ENCODE measurements at places on chromosomes 12 and 14.

- DNase-seq, result no peak
These were observed 349 bp downstream of the CDC42BPB start for GRCh38 chr14:103057028-103057371.

DNA sequence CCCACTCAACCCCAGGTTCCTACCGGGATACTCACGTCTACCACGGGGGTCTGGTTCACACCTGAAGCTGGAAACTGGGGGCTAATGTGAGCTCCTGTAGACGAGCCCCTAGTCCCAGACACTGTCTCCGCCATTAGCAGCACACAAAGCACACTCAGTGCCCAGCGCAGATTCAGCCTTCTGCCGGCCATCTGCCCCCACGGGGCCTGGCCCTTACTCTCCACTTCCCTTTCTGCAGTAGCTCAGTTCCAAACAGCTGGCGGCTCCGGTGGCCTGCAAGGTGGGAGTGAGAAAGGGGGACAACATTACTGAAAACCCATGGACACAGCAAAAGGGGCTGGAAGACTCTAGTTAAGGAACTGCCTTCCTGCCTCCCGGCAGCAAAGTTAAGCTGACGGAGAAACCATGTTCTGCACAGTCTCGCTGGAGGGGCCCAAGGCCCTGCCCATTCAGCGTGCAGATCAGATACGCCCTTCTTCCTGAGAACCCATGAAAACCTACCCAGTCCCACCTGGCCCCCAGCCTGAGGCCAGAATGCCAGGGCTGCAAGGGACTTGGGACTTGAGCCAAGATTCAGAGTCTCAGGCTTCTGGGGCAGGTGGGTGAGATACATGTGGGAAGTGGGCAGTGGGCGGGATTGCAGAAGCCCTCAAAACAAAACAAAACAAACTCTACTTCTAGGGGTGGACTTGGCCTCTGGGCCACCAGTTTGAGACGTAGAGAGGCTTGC, 2.1 kb downstream of the SLC8B1 start:
- DNase-seq, result no peak

DNA sequence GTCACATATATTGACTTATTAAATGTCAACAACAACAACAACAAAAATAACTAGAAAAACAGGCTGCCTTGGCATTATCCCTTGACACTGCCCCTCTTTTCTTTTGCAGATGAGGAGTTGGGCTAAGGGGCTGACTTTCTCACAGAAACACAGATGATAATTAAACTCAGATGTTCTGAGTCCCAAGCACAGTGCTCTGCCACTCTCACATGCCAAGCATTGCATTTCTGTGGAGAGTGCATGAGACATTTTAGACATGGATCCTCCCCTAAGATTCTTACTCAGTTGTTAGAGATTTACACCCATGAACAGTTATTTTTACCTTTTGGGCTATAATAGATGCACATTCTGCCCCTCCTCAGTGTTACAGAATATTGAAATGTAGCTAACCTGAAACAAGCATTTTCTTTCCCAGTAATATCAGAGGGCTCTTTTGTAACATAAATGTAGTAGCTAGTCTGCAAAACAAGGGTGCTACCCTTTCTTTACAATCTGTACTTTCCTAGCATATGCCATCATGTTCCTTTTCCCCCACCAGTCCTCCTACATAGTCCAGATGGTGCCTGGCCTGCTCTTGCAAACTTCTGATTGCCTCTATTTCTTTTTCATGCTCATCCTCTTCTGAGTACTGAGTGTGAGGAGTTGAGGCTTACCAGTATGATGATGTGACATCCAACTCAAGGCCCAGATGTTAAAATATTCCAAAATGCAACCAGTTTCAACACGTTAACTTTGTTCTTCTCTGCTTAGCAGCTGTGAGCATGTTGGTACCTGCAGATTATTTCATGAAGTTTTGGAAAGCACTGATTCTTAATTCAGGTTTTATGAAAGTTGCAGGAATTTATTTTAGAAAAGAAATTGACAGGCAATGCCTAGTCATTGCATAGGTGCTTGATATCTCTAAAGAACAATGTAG, 125.0 kb upstream of the ATP2B1 start:
- DNase-seq, result no peak

DNA sequence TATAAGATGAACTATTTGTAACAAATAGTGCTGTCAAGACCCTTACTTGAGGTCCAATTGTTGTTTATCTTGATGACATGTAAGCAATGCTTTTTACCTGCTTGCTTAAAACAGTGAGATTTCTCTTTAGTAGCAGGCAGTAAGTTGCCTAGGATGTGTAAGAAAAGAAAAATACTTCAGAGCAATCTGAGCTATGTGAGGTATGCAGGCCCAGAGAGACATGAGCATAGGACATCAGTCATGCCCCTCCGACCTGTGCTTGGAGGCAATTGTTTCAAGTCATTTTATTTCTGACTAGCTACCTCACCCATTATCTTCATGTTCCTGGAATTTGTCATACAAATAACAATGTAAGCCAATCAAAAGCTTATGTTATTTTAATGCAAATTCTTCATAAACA, 930.6 kb upstream of the FBXO33 start:
- DNase-seq, result no peak

GRCh38 chr12:57203201-57203600, 13.4 kb upstream of the NXPH4 start:
- DNase-seq, result no peak

DNA sequence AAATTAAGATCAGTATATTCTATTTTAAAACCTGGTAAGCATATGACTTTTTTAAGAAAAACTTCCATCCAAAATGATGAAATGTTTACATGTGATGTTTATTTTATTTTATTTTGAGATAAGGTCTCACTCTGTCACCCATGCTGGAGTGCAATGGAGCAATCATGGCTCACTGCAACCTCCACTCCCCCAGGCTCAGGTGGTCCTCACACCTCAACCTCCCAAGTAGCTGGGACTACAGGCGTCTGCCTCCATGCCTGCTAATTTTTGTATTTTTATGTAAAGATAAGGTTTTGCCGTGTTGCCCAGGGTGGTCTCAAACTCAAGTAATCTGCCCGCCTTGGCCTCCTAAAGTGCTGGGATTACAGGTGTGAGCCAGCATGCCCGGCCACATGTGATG, 141.8 kb downstream of the ZFP36L1 start:
- no peak for DNase-seq

GRCh38 chr14:80636071-80636470, 305.5 kb downstream of the CEP128 start:
- DNase-seq, result no peak

DNA sequence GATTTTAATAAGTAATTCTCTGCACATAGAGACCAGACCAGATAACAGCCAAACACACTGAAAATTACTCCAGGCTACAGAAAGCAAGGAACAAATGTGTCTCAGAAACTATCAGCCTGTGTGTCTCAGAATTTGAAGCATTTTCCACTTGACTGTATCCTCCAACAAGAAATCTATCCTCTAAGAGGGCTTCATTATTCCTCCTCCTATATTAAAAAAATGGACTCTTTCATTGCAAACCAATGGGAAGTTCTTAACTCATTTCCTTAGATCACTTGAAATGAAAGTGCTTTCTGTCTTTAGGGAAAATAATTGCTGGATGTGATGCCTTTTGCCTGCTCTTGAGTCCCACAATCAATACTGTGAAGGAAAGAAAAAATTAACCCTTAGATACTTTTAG, 2.3 kb downstream of the ST8SIA1 start:
- DNase-seq, result no peak

DNA sequence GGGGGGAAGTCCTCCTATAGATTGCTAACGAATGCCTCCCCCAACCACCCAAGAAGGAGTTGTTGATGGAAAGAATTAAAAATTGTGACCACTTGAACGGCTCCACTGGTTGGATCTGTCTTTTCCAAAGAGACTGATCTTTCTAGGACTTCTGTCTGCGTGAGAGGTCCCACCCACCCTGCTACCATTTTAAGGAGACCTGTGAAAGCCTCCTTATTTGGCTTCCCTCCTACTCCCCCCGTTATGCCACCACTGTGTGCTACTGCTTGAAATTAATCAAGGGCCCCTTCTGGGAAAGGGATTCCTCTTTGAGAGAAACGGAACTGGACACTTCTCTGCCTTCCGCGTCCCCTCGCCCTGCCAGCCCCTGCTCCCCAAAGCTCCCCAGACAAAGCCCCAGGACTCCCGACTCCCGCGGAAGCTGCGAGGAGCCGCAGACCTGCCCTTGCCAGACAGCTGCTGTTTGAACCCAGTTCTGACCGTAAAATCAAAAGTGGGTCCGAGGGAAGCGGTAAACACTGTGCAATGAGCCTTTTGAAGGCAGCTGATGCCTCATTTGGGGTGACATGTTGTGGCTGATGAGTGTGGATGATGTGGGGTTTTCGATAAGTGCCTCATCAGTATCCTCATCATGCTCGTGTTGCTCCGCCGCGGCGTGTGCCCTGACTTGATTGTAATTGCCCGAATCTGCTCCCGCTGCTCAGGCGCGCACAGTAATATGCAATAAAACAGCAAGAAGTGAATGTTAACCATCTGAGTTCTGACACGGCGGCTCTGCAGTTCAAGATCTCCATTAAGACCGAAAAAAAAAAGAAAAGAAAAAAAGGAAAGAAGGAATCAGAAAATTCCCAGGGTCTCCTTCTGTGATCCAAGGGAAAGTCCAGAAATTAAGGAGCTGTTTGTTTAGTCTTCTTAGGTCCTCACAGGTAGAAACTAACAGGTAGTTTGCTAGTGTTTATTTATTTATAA, 48.2 kb downstream of the MBIP start:
- no peak for DNase-seq

- no peak for DNase-seq
These were observed 15.0 kb upstream of the SMARCC2 start for GRCh38 chr12:56204275-56204674.

GRCh38 chr12:62653740-62654139, 187.1 kb downstream of the MON2 start:
- DNase-seq, result no peak

DNA sequence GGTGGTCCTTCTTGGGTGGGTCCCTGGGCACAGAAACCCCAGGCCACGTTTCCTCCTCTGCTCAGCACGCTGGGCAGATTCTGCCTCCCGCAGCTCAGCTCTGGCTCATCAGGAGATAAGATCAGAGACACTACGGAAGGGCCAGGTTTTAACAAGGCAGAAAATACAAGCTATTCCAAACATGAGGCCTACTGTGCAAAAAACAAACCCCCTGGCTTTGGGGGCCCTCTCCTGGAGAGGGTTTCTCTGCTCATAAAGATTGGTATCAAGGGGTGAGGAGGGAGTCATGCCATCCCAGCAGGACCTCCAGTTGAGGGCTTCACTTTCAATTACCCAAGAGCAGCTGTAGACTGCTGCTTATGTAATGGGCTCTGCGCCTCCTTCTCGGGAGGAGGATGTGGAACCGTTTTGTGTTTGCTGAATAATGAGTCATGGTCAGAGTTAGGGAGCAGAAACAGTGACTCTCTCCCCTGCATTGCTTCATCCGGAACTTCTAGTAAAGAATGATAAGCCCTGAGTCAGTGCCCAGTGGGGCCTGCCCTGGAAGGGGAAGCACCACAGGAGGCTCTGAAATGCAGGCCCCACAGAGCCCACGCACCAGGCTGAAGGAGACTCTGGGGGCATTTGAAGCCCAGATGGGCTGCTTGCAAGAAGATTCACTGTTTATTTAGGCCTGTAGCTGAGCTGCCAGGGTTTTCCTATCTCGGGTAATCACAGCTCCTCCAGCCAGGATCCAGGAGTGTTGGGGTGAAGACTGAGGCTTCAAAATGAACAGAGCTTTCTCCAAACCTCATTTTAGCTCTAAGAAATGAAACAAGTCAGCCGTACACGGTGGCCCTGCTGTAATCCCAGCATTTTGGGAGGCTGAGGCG, 79.3 kb downstream of the SSPN start:
- DNase-seq, result no peak

DNA sequence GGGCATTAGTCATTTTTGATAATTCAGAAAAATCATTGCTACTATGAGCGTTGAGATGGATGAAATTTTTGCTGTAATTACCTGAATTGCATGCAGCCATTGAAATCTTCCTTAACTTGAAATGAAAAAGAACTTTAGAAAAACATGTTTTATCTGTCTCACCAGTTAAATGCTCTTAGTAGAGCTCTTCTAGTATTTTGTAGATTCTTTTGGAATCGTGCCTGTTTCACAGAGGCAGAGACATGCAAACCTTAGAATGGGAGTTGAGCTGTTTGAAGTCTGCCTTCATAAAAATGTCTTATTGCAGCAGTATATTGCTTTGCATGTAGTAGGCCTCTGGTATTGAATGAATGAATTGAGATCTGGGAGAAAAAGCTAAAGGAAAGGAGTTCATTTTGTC, 4.2 kb downstream of the PEX5 start:
- DNase-seq, result no peak

DNA sequence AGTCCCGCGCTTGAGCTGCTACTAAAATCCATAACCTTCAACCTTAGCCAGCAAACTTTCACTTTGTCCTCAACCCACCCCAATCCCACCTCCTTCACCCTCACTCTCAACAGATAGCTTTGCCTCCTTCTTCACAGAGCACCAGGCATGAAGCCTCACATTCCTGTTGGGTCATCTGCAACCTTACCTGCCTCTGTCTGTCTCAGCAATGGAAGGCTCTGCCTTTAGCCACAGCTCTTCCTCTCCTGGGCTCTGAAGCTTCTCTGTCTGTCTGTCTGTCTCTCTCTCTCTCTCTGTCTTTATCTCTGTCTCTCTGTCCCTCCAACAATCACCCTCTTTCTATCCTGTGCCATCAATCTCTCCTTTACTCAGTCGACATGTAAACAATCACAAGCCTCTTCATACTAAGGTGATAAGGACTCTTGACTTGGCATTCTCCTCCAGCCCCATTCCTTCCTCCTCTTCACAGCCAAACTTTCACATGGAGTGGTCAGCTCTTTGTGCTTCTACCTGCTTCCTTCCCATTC, 220.8 kb downstream of the SPTSSA start:
- DNase-seq, result no peak

- no peak for DNase-seq
These were observed 124.0 kb downstream of the NDUFA12 start for GRCh38 chr12:94879542-94879941.

DNA sequence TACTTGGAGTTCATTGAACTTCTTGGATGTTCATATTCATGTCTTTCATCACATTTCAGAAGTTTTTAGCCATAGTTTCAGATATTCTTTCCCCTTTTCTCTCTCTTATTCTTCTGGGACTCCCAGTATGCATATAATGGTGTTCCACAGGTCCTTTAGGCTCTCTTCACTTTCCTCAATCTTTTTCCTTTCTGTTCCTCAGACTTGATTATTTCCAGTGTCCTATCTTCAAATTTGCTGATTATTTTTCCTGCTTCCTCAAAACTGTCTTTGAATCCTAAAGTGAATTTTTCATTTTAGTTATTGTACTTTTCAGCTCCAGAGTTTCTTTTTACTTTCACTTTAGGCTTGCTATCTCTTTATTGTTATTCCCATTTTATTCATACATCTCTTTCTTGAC, 8.8 kb upstream of the ZFP36L1 start:
- no peak for DNase-seq
